ENCODE measurements at places on chromosomes 13 and 19. TPM values are rescaled to one million over a fixed set of nuclear protein-coding genes. Genes with fewer than 3 reads are reported as not detected.

DNA sequence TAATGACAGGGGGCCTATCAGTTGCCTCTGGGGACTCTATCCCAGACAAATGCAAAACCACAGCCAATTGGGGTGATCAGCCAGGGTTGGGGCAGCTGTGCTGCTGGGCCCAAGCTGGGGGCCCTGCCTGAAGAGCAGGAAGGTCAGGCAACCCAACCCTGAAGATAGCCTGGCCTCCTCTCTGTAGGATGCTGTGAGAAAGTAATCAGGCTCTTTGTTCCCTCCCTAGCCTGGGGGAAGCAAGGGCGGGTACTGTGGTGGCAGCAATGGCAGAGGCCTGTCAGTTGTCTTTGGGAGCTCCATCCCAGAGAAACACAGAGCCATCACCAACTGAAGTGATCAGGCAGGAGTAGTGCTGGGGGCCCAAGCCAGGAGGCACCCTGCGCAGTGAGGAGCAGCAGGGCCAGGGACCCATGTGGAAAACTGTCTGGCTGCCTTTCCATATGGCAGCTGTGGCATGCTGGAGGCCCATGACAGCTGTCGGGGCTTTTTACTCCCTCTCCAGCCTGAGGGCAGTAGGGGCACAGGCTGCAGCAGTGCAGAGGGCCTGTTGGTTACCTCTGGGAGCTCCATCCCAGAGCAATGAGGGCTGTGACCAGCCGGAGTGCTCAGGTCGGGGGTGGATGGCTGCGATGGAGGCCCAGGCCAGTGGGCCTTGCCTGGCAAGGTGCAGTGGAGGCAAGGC is 73.6 kb upstream of the ATP12A start:
- no peak for DNase-seq

SHC2 gene
- total RNA-seq, result 0.68 TPM

- no peak for DNase-seq
These were observed 16.4 kb downstream of the FPR3 start for GRCh38 chr19:51811344-51811743.

PNMA8C gene
- total RNA-seq, result 2.3 TPM

Data from mammary epithelial cell (primary cell).